ENCODE measurements at places on chromosomes 2 and 18. TPM values are rescaled to one million over a fixed set of nuclear protein-coding genes. Genes with fewer than 3 reads are reported as not detected.

DNA sequence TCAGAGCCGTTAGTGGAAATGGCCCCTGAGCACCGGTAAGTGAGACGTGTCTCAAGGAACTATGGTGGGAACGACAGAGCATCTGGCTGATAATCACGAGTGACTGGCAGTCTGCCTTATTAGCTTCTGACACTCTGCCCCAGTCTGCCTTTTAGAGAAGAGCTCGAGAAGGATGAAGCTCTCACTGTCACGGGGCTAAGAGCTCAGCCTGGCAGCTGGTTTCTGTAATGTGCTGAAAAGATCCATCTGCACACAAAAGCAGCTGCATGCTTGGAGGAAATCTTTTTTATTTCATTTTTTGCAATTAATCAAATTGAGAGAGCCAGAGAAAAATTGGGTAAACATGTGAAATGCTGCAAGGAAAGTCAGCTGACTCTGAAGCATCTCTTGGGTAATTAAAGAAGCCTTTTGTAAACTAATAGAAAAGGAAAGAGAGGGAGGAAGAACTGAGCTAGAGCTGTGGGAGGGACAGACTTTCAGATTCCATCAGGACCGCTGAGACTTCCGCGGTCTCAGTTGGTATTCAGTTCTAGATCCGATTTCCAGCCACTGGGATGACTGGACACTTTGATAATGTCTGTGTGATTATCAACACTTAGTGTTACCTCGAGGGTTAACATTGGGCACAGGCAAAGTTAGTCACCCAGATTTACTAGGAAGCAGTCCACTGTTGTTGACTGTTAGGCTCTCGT lies 24.4 kb downstream of the MBP start:
- no peak for DNase-seq
- peaks cover 22% of the 10 kb centered on the region for H3K36me3 ChIP-seq
- H3K27ac ChIP-seq: peak overlapping the region; percentile 41
- peaks cover 17% of the 10 kb centered on the region for H3K4me1 ChIP-seq

DNA sequence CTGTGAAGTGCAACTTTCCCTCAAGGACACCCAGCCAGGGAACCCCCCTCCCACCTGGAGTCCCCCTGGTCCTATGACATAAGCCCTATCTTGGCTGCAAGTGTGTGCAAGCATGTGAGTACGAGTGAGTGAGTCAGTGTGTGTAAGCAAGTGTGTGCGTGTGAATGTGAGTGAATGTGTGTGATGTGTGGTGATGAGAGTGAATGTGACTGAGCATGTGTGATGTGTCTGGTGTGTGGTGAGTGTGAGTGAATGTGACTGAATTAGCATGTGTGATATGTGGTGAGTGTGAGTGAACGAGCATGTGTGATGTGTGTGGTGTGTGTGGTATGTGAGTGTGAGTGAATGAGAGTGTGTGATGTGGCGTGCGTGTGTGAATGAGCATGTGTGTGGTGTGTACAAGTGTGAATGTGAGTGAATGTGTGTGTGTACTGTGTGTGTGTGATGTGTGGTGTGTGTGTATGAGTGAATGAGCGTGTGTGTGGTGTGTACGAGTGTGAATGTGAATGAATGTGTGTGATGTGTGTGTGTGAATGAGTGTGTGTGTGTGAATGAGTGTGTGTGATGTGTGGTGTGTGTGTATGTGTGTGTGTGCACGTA lies 68.8 kb upstream of the SMAD7 start:
- no peak for DNase-seq
- H3K27me3 ChIP-seq: no peaks in the 10 kb centered on the region
- no peaks in the 10 kb centered on the region for H3K36me3 ChIP-seq
- H3K27ac ChIP-seq: no peak overlapping the region
- H3K4me3 ChIP-seq: no peak overlapping the region
- H3K4me1 ChIP-seq: peaks cover 3% of the 10 kb centered on the region

DNA sequence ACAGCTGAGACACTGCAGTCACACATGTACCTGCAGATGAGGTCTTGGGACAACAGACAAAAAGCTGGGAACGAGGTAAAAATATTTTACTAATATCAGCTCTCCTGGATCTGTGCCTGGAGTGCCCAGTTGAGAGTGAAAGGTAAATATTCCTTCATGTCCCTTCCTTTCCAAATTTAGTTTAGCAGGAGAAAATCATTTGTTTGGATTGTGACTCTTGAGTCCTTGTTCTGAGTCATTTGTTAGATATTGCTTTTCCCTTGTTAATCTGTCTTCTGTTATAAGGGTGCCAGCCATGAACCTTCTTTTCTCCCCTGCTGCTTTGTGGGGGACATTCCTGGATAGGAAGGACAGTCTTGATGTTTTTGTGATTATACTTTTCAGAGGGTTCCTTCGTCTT lies 329.2 kb downstream of the DSC3 start:
- H3K27ac ChIP-seq: no peak overlapping the region
- H3K27me3 ChIP-seq: no peaks in the 10 kb centered on the region
- no peaks in the 10 kb centered on the region for H3K36me3 ChIP-seq
- no peak overlapping the region for H3K4me3 ChIP-seq
- DNase-seq: no peak
- no peaks in the 10 kb centered on the region for H3K4me1 ChIP-seq

GRCh38 chr2:163231666-163232065 lies 393.1 kb upstream of the KCNH7 start:
- H3K36me3 ChIP-seq: no peaks in the 10 kb centered on the region
- no peaks in the 10 kb centered on the region for H3K4me1 ChIP-seq
- no peak for DNase-seq
- H3K27me3 ChIP-seq: no peaks in the 10 kb centered on the region
- no peak overlapping the region for H3K4me3 ChIP-seq
- H3K27ac ChIP-seq: no peak overlapping the region

The KCNG3 gene
- 0.23 TPM for total RNA-seq

The ALPP gene
- total RNA-seq: not detected

Data from esophagus squamous epithelium (tissue), 5 donors.